Foreskin fibroblast (primary cell): ENCODE measurements at places on chromosomes 3 and 15.

GRCh38 chr3:50320853-50321335, 1.7 kb downstream of the HYAL2 start:
- peak; percentile 67 for DNase-seq

- DNase-seq, result no peak
Measured at GRCh38 chr3:188279502-188280335, 125.8 kb downstream of the LPP start.

DNA sequence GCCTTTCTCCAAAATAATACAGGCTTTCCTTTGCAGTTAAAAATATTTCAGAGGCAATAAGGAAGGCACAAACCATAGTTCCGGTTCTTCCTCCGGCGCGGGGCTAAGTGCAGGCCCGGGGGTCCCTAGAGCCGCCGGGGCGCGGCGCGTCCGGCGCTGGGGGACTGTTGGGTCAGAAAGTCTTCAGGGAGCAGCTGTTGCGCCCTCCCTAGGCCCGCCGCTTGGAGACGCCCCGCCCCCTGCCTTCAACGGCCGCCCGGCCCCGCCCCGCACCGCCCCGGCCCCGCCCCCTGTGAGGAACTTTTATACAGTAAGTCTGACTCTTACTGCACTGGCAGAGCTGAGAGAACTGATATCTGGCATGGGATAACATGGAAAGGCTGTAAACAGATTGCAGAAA, 283.1 kb upstream of the ARL6 start:
- DNase-seq, result no peak

DNA sequence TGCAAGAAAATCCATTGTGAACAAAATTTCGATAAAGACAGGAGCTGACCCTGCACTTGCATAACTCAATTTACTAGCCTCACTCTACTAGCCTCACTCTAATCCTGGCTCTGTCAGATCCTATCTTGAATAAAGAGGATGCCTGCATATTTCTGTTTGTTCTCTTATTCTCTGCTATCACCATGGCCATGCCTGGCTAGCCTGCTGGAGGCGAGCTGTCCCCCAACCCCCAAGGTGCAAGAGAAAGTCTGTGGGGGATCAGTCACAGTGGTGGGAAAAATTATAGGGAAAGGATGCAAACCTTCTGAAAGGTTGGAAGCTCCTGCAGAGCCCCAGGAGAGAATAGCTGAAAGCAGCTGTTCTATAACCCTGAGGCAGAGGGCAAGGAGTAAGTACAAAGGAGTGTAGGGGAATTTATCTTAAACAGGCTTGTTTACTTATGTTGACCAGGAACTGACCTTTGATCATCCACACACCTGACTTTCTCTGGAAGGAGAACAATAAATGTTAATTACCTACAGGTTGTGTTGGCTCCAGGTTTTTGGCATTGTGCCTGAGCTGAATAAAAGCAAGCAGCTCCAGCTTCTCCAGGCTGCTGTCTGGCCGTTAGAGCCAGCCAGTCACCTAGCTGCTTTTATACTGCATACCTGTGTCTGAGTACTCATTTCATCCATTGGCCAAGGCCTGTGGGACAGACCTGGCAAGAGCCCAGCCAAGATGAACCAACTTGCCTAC, 137.7 kb upstream of the RASGRP1 start:
- DNase-seq, result no peak

DNA sequence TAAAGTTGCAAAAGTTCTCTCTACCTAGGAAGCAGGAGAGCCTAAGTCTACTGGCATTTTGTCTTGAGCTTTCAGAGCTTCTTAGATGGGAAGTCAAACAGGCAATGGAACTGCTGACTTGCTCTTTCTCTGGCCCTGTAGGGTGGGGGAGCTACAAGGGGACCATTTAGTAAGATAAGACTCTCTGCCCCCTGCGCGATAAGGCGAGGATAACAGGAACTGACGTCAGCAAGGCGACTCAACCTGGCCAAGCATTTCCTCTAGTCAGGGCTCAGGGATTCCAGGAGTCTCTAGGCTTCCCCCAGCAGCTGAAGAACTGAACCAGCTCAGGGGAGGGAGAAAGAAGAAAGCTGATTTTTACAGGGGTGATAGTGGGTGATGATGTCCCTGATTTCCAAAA, 5.8 kb downstream of the RARB start:
- DNase-seq, result no peak

GRCh38 chr3:89467898-89468363, 360.5 kb downstream of the EPHA3 start:
- DNase-seq, result no peak

DNA sequence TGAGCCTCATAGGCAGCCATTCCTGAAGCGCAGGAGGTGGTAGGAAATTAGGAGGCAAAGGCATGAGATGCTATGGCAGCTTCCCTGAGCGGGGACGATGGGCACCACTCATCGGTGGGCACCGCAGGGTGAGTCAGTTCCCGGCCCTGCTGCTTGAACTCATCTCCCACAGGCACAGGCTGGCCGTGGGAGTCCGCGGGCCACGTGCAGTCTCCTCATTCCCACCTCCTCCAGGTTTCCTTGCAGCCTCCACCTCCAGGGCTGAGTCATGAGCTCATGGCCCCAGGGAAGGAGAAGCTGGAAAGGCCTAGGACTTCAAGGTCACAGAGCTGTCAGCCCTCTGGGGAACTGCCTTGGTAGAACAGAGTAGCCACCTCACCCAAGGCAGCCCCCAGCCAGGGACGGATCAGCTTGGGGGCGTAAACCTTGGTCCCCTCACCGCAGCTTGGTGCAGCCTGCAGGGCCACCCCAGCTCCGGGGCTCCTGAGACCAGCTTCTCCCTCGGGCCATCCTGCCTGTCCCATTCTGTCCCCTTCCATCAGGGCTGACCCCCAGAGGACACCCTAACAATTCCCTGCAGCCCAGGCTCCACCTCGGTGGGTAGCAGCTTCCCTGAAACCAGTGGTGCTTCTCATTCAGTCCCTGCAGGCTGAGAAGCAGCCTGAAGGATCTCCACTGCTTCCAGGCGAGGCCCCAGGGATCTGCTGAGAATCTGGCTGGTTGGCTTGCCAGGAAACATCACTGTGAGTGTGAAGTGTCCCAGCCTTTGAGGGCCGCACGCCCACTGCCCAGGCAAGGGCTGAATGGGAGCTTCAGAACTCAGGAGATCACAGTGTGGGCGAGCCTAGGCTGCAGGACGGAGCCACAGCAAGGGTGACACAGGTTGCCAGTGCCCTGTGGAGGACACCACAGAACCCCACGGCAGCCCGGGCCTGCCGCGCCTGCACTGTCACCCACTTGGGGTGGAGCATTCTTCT, 150.7 kb upstream of the MEF2A start:
- DNase-seq, result no peak

DNA sequence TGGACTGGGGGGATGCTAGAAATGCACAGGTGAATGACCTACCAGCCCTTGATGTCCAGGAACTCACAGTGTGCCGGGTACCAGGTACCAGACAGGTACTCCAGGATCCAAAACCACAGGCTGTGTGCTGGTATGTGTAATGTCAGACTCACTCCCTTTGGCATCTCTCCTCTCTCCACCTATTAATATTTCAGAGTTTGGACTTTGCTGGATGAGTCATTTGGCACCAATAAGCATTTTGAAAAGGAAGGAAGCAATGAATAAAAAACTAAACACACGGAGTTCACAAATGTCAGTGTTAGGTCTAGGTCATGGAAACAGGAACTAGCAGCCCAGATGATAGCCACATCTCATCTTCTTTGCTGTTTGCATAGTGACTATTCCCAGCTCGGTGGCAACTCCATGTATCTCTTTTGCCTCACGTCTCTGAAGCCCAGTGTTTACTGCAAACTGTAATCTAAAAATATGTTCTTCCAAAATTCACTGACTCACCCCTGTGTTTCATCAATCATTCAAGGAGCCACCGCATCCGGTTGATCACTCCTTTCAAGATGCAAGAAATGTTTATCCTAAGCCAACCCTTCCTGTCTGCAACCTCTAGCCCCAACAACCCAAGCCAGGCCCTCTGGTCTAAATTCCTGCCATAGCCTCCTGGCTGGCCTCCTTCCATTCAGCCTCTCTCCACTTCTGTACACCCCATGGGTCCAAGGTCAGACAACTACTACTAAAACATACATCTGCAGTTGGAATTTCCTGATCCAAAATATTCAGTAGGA, 8.4 kb downstream of the ITGB5 start:
- peak; percentile 98 for DNase-seq

- DNase-seq, result no peak
Measured at GRCh38 chr3:113574213-113574612, 41.9 kb downstream of the SIDT1 start.

DNA sequence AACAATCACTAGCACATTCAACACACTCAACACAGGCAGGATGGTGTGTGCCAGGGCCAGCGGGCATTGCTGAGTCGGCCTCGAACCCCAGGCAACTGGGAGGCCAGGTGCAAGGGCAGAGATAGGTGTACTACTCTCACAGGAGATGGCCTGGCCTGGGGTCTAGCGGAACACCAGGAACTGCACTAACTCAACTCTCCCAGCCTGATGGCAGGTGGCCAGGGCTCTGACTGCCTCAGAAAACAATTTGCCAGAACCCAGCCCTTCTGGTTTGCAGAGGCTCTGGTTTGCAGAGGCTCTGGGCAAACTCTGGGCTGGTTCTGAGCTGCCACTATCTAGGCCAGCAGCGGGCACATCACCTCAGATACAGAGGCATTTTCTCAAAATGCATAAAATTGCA, 229.2 kb upstream of the CHRNA7 start:
- no peak for DNase-seq

GRCh38 chr3:11574981-11575669, 68.6 kb downstream of the VGLL4 start:
- DNase-seq, result no peak

GRCh38 chr3:144073698-144074097, 102.1 kb downstream of the DIPK2A start:
- DNase-seq, result no peak
